ENCODE measurements at places on chromosomes 5 and 9.

DNA sequence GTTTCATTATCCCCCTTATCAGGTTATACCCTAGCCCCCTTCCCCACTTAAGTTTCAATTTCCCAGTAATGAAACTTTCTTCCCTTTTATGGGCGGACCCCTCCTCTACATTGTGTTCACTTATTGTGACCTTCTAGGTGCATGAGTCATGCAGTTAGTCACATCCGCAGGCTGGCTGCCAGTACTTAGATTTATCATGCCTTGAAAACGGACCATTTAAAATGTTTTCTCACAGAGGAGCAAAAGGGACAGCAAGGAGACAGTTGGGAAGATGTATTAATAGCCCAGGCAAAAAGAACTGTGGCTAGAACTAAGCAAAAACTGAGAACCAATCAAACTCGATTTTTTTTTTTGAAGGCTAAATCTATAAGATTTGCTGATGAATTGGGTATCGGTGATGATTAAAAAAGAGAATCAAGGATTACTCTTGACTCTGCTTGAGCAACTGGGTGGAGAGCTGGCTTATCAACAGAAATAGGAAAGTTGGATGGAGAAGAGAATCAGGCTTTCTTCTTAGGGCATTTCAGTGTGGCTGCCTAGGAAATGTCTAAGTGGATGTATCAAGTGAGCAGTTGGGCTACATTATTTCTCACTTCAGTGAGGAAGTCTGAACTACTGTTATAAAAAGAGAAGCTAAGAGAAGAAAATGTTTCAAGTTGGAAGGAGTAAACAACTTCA lies 615.0 kb downstream of the HINT1 start:
- DNase-seq: peak; percentile 83

DNA sequence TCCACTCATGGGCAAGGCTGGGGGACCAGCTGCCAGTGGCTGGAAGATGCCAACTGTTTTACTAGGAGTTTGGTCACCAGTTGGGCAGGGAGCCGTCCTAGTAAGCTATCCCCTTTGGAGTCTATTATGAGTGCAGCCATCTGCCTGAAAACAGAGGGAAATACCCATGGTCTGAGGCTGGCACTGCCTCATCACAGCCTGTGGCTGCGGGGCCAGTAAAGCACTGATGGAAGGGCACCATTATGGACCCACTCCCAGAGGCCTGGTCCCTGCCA lies 187.2 kb upstream of the PANK3 start:
- no peak for DNase-seq

GRCh38 chr5:148290271-148291195 lies 21.7 kb upstream of the SPINK7 start:
- DNase-seq: no peak

DNA sequence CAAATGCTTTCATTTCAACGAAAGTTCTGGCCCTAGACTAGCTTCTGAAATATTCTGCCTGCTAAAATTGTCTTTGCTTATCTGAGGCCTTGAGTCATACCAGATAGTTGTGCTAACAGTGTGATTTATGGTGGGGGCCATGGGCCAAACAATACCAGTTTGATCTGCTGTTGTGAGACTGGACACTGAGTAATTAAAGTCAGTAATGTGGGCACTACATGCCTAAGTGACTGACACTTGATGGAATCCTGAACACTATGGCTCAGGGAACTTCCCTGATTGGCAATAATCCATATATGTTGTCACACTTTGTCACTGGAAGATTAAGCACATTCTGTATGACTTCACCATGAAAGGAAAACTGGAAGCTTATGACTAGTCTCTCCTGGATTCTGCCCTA lies 127.6 kb upstream of the CYLC2 start:
- DNase-seq: peak; percentile 65

GRCh38 chr9:108850293-108850897 lies 5.4 kb downstream of the ACTL7B start:
- DNase-seq: no peak

- no peak for DNase-seq
These were observed 558.0 kb downstream of the TLR4 start for GRCh38 chr9:118262191-118262590.

GRCh38 chr5:149018909-149019443 lies 43.9 kb downstream of the SH3TC2 start:
- peak; percentile 92 for DNase-seq

DNA sequence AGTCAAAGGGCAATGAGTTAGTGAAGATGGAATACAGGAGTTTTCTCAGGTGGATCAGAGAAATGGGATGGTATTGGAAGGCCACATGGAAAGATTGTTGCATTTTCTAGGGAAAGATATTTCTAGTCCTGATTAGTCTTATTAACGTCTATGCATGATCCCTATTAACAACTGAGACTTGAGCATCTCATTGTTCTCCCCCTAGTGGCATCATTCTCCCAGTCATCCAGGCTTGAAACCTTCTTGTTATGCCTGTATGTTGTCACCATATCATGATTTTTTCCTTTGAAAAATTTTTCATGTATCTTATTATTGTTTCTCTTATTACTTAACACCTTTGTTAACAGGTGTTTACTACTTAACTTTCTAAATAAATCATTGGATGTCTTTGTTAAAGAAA lies 34.4 kb downstream of the KIF2A start:
- no peak for DNase-seq

- no peak for DNase-seq
These were observed 582.7 kb upstream of the DMAC1 start for GRCh38 chr9:8382266-8382665.

GRCh38 chr5:159208514-159209437 lies 577 bp downstream of the RNF145 start:
- peak; percentile 44 for DNase-seq

- DNase-seq: peak; percentile 86
These were observed 14.5 kb downstream of the ADAM19 start for GRCh38 chr5:157561110-157561509.

DNA sequence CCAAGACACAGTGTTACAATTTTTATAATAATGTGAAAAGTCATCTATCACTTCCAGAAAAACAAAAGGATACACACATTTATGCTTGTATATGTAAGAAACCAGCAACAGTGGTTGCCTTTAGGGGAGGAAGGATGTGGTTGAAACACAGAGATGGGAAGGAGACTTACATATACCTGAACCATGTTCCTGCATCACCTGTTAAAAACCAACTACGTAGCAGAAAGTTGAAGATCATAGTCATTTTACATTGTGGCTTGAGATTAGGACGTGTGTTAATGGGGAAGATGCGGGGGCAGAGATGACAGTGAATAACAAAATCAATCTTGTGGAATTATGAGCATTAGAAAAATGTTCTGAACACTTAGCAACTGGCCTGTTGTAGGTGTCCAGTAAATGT lies 307.3 kb downstream of the MLLT3 start:
- no peak for DNase-seq

- no peak for DNase-seq
These were observed 104.0 kb upstream of the SSBP2 start for GRCh38 chr5:81854915-81855314.

- peak; percentile 3 for DNase-seq
These were observed 196.9 kb downstream of the DMRTA1 start for GRCh38 chr9:22643541-22643940.

DNA sequence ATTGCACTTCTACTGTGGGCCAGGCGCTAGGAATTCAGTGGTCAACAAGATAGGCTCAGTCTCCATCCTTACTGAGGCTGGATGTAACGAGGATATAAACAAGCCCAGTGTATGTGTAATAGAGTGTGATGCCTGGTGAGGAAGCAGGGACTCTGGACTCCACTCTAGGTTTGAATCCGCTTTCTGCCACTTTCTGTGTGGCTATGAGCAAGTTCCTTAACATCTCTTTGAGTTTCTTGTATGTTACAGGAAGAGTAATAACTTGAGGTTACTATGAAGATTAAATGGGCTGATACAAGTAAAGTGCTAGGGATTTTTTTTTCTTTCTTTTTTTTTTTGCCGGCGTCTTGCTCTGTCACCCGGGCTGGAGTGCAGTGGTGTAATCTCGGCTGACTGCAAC lies 12.4 kb downstream of the DOCK2 start:
- DNase-seq: no peak

GRCh38 chr5:150573867-150574817 lies 66.2 kb downstream of the NDST1 start:
- no peak for DNase-seq

DNA sequence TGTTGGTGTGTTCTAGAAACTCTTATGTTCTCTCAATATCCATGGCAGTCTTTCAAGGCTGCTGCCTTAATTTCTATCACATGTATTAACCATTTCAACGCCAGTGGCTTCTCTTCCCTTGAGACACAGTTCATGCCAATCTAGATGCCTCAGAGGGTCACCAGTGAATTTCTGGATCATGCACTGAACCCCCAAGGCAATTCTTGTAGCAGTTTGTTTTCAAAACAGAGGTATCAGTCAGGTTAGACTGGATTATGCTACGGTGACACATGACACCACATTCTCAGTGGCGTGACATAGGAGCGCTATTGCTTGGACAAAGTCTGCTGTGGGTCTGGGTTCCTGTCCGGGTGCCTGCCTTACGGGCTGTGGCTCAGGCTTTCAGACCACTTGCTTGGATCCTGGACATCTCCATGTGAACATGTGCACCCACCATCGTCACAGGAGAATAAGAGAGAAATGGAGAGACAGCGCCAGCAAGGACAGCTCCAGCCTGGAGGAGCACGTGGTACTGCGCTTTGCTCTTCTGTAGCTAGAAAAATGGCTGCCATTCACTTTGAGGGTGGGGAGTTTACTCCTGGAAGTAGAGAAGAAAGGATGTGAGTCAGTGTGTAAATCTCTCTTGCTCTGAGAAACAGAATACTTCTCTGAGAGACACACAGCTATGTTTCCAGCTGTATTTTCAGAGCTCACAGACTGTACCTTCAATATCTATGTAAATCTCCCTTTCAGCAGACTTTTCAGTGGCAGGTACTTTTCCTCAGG lies 329.3 kb upstream of the ADCY2 start:
- DNase-seq: no peak

GRCh38 chr9:90423661-90424193 lies 218.9 kb downstream of the DIRAS2 start:
- no peak for DNase-seq

DNA sequence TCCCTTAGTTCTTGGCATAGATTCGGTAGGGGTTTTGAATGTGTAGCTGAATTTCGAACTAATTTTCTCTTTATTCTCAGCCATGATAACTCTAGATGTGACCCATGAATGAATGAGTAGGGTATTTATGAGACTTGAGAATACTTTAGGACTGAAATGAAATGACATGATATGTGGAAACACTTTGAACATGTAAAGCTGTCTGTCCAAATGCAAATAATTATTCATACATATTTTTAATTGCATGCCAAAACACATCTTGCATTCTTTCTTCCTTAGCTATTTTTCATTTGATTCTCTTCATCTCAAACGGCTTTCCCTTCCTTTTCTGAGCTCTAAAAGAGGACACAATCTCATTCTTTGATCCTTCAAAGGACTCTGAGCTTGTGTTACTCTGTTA lies 3.4 kb downstream of the NNT start:
- no peak for DNase-seq

DNA sequence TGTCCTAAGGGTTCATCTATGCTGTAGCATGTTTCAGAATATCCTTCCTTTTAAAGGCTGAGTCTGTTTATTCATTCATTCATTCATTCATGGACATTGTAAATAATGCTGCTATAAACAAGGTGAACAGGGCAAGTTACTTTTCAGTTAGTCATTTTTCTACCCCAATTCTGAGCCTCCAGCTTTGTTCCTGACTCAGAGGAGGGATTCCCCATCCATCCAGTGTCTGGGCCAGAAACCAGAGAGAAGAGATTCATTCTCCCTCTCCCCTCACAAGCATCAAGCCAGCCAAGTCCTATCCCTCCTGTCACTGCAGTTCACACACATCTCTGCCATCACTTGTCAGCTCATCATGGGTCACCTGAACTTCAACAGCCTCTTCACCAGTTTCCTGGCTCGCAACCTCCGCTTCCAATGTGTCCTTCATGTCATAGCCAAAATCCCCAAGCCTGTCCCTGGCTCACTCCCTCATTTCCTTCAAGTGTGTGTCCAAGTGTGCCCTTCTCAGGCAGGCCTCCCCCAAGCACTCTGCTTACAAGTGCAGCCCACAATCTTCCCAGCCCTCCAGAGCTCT lies 203.0 kb downstream of the TTLL11 start:
- peak; percentile 39 for DNase-seq

DNA sequence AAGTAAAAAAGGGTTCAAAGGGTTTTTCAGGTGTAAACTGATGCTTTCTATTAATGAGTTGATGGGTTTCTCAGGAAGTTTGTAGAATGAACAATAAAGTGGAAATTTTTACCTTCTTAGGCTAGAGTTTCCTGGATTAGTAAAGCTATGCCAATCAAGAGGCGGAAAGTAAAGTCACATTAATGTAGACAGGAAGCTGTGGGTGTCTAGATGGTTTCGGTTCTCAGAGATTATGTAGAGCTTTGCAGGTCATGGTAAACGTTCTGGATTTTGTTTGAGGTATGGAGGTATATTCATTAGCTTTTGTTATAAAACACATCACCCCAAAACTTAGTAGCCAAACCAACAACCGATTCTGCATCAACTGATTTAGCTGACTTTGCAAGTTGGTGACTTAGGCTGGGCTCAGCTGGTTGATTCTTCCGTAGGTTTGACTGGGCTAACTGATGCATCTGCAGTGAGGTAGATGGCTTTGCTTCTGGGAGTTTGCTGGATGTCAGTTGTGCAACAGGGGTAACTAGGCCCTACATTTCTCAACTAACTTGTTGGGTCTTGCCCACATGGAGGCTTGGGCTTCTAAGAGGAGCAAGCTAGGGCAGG lies 273.8 kb downstream of the MSX2 start:
- no peak for DNase-seq

DNA sequence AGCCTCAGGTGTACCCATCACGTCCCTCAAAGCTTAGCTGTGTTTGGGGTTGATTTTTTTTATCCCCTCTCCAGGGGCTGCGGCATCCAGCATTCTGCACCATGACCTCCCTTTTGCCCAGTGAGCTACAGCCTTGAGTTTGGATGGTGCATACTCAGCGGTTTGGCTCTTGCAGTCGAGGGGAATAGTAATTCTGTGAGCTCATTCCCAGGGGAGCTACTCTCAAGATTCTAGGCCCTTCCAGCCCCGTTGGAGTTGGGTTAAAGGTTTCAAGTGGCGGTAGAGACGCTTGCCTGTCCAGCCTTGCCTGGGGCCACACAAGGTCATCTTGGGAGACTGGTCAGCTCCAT lies 102.2 kb upstream of the SPRY4 start:
- peak; percentile 60 for DNase-seq

DNA sequence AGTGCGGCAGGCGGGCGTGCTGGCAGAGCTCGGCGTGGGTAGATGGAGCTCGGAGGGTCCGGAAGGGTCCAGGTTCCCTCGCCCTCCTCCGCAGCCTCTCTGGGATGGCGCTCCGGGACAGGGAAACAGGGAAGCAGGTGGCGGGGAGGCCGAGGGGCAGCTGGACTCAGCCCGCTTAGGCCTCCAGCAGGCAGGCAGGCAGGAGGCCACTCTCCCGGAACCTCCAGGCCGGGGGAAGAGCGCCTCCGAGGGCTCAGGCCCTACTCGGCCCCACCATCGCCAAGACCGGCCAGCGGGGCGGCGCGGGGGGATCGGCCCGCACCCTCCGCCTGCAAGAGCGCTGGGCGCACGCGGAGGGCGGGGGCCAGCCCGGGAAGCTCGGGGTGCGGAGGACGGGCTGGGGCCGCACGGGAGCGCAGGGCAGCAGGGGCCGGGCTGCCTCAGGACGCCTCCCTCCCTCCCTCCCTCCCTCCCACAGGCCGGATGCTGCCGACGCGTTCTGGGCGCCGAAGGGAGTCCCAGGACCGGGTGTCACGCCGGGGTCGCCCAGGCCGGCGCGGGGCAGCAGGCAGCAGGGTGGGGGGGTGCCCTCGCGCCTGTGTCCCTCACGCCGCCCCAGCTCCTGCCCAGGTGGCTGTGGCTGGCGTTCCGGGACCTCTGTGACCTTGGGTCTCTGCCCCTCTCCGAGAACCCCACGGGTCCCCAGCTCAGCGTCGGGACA lies 977 bp downstream of the MGAT4B start:
- peak; percentile 22 for DNase-seq

- DNase-seq: no peak
These were observed 6.5 kb upstream of the CARD19 start for GRCh38 chr9:93089481-93089991.

Data from fibroblast of upper back skin (primary cell).